ENCODE measurements at places on chromosomes 3 and 15.

DNA sequence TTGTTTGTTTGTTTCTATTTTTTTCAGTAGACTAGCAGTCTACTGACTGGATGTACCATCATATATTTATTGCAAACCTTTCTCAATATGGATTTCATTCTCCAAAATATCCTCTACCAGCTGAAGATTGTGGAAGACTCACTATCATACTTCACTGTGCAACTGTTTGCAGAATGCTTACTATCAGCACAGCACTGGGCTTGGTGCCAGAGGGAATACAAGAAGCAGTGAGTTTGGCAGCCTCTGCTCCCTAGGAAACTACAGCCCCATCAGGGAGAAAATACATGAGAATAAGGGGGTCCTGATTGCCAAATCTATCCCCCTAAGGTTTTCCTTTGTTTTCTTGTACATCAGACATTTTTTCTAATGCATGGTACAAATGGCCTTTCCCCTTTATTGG lies 27.5 kb downstream of the AQP9 start:
- no peak for DNase-seq

DNA sequence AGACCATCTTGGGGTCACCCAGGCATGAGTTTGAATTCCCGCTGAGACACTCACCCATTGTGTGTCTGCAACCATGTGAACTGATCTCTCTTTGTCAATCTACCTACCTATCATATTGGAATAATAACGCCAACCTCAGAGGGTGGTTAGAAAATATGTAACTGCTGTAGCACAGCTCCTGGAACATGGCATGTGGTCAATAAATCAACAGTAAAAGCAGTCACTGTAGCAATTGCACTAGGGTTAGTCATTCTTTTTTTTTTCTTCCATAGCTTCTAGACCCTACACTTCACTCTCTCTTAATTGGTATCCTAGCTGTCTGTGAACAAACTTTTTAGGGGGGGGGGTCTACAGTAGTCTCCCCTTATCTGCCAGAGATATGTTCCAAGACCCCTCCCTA lies 64.2 kb upstream of the SLCO2A1 start:
- no peak for DNase-seq

DNA sequence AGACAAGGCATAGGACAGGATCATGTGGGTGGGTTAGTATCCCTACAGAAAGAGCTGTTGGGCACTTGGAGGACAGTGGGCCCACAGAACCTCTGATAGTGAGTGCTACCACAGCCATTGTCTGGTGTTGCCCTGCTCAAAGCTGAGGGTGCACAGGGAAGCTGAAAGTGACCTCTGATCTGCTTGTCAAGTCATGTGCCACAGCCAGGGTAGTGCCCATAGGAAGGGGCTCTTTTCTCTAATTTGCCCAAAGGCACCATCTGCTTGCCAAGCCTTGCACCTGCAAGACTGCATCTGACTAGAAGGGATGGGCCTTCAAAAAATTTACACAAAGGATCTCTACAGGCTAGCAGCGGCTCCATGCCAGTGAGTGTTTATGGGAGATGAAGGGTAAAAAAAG lies 87.4 kb upstream of the GSK3B start:
- no peak for DNase-seq

- no peak for DNase-seq
Observed at GRCh38 chr3:149476225-149476624, 1.7 kb downstream of the TM4SF4 start.

DNA sequence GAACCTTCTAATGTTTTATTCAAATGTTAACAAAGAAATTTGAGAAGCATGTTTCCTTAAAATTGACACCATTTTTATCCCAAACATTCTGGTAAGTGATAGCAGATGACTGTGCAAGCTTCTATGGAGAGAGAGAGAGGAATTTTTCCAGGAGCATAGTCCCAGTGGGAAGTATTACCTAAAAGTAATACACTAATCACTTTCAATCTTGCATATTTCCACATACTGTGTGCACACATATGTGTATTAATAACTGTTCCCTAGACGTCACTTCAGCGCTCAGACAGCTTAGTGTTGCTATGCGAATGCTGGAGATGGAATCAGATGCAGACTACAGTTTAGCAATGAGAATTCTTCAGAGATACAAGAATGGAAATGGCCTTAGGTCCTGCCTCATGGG lies 424.3 kb upstream of the TPRG1 start:
- DNase-seq: no peak

GRCh38 chr3:146543461-146544001 lies 876 bp downstream of the PLSCR1 start:
- DNase-seq: peak; percentile 7

DNA sequence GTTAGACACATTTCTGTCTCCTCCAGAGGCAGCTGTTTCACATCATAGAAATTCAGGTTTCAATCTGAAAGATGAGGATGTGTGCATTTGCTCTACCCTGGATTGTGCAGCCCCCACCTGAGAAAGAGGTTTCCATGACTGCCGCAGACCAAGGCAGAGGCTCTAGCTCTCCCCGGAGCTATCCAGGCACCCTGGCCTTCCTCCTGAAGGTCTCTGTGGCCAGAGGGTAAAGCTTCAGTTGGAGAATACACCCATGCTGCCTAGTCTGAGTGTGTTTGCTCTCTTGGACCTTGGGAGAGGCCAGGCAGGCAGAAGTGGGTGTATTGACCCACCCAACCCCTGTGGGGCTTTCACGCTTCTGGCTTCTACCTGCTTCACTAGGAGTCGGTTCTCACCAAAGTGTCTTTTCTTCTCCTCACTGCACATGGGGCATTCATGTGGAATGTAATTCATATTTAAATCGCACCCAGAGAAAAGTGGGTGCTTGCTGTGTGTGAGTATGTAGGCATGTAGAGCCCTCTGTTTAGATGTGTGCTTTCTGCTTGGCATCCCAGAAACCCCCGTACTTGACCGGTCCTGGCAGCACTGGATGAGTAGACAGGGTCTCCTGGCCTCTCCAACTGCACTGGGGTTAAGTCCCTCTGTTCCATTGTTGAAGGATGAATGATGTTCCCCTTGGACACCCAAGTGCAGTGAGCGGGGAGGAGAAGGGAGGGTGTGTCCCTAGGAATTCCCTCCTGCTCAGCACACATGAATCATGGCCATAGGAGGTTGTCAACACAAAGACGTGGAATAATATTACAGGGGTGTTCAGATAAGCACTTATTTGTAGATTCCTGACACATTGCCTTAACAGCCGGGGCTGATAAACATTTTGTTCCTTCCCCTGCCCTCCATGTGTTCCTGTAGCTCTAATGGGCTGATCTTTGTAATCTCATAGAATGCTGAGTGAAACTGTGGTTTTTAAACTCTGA lies 20.3 kb upstream of the RAB6B start:
- DNase-seq: no peak

- peak; percentile 79 for DNase-seq
Observed at GRCh38 chr3:119322835-119323722, 28.9 kb downstream of the ARHGAP31 start.

All from CD4-positive, alpha-beta T cell (primary cell).